Activated CD8-positive, alpha-beta memory T cell treated with anti-CD3 and anti-CD28 coated beads for 1 hour (primary cell): ENCODE measurements at places on chromosomes 11 and 22.

GRCh38 chr11:46437122-46437689 is 45.6 kb upstream of the CHRM4 start:
- no peak for DNase-seq

DNA sequence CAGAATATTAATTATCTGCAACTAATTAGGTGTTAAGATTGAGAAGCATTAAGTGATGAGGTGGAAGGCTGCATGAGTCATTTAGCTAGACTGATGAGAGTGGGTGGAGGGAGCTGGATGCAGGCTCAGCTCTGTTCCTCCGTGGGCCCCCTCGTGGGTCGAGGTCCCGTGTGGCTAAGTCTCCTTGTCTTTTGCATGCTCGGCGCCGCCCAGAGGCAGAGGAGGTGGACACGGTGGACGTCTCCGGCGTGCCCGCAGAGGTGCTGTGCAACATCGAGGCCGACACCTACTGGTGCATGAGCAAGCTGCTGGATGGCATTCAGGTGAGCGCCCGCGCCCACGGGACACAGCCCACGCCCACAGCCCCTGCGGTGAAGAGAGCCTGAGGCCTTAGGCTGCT is 211.6 kb downstream of the TBC1D22A start:
- DNase-seq: no peak

- no peak for DNase-seq
These were observed 4.5 kb downstream of the FOXR1 start for GRCh38 chr11:118975771-118976709.

- no peak for DNase-seq
These were observed 3.1 kb downstream of the DMC1 start for GRCh38 chr22:38566726-38567504.

- no peak for DNase-seq
These were observed 61.6 kb downstream of the TIMP3 start for GRCh38 chr22:32862936-32863661.

DNA sequence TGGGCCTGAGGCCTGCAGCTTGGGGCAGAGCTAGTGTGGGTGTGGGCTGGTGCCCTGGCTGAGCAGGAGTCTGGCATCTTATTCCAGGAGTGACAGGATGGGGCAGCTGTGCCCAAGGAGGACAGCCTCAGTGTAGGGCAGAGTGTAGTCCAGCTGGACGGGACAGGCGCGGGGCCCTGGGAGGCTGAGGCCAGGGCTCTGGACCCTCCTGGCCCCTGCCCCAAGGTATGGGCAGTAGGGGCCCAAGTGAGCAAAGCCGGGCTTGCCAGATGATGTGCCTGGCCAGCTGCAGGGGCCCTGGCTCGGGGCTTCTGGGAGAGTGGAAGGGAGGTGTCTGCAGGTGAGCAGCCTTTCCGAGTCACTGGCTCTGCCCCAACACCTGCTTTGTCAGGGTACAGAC is 1190.9 kb downstream of the BRD1 start:
- no peak for DNase-seq

DNA sequence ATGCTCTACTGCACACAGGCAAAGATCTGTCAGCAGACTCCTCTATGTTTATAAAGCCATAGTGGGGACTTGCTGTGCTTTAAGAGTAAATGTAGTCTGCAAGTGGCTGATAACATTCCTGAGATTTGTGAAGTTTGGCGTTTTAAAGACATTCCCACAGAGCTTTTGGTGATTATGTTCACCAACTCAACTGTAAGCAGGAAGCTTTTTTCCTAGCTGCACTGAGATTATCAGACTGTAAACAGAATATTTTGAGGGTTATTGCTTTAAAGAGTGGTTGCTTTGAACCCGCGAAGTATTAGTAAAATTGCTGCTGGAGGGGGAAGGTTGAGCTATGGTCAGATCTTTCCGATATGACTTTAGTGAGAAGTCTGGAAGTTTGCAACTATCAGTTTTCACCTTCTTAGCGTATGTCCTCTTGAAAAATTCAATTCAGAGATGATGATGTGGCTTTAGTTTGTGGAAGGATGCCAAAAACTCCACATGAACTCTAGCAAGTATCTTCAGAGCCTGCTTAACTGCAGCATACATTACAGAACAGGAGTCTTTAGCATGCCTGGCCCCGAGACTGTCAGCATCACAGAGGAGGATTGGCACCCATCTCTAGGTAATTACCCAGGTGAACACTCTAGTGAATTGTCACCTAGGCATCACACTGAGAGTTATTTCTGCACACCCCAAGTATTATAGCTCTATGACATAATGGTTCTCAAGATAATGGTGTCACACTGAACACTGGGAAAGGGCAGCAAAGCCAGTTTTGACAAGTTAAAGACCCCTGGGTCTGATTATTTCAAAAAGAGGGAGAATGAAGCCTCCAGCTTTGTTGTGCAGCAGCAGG is 89.9 kb downstream of the MTNR1B start:
- no peak for DNase-seq

DNA sequence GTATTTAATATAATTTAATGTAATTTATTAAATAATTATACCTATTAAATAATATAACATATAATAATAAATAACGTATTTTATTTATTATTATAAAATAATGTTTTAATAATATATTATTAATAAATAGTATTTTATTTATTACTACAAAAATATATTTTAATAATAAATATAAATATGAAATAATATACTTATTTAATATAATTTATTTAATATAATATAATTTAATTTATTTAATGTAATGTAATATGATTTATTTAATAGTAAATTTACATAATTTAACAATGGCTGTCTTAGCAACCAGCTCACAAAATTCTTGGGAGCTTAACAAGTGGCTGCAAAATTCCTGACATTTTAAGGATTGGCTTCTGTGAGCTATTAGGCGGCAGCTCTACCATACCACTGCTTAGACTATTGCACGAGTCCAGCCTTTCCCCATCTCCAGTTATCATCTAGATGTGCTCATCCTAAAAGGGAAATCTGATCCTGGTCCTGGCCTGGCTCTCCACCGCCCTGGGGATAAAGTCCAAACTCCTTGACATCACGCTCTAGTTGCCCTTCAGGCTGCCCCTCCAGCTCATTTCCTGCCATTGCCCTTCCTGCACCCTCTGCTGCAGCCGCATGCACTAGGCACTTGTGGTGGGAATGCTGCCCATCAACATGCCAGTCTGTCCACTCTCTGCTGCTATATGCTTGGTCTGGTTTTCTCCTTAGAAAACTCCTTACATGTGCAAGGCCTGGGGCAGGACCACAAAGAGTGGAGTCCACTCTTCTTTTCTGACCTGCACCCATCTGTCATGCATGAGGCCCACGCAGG is 9.8 kb downstream of the MMP20 start:
- no peak for DNase-seq

- no peak for DNase-seq
These were observed 9.2 kb downstream of the KCNC1 start for GRCh38 chr11:17743808-17744119.

DNA sequence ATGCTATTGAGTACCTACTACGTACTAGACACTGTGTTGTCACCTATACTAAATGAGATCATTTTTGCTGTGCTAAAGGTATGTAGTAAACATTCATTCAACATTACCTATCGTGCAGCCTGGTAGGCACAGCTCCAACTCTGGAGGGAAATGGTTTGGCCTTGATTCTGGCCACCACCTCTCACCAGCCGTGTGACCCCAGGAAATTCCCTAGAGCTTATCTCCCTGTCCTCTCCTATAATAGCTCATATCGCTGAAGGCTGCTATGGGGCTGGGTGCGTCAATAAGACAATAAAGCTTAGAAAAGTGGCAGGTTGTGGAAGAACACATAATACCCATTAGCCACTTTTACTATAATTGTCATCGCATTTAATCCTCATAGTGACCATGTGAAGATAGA is 107.5 kb downstream of the MYO18B start:
- DNase-seq: no peak

- DNase-seq: no peak
These were observed 571.7 kb downstream of the METTL15 start for GRCh38 chr11:28679795-28680468.

GRCh38 chr11:62459080-62459479 is 40.2 kb downstream of the SCGB1A1 start:
- DNase-seq: no peak

GRCh38 chr11:120293038-120293800 is 31.9 kb upstream of the TLCD5 start:
- DNase-seq: no peak

GRCh38 chr11:96145163-96145585 is 197.8 kb downstream of the MAML2 start:
- DNase-seq: no peak

GRCh38 chr11:11602011-11602410 is 19.8 kb downstream of the GALNT18 start:
- DNase-seq: no peak

- no peak for DNase-seq
These were observed 808.7 kb downstream of the KCNA4 start for GRCh38 chr11:29208117-29208516.

- no peak for DNase-seq
These were observed 911.1 kb downstream of the TBC1D22A start for GRCh38 chr22:47673557-47673956.

DNA sequence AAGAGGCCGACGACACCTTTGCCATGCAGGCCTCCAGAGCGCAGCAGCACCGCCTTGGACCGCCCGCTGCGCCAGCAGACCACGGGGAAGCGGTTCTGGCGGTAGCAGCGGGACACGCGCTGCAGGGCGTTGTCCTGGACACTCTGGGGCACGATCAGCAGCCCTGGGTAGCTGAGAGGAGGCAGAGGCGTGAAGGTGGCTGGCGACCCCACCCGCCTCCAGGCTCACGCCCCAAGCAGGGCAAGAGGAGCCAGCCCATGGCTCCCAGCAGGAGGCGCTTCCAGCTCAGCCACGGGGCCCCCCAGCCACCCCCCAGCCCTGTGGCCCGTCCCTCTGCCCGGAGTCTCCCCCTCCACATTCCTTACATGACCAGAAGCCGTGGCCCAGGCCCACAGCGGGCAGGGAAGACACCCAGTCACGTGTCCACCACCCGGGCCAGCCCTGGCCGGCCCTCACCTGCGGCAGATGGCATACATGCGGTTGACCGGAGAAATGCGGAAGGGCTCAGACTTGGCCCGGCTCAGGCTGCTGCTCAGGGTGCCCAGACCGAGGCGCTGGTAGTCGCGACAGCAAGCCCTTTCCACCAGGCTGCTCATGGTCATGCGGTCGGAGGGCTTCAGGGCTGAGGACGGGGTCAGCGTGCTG is 15.2 kb downstream of the SBF1 start:
- DNase-seq: no peak

DNA sequence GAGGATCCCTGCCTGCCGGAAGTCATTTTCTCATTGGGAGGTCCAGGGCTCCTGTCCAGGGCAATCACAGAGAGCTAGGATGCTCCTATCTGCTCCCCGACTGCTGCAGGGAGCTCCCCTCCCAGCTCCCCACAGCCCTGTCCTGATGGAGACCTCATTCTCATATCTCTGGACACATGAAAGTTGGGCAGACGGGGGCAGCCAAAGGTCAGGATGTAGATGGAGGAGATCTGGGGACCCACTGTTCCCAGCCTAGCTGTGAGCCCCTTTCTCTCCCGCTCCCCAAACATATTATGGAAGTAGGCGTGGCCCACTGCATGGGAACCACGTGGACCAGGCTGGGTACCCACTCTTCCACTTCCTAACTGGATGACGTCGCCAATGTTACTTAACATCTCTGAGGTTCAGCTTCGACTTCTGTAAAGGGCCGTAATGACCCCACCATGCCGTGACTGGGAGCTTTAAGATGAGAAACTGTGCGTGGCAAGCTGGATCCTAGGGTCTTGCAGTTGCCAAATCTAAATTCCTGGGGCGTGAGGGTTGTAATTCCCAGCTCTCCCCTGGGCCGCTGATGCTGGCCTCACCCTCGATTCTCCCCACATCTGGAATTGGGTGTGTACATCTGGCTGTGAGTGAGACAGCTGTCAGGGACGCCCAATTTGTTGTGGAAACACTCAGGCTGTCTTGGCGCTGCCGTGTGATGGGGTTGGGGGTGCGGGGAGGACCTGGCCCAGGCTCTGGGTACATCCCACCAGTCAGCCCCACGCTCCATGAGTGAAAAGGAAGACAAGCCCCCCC is 1.8 kb downstream of the CDC42EP2 start:
- no peak for DNase-seq

DNA sequence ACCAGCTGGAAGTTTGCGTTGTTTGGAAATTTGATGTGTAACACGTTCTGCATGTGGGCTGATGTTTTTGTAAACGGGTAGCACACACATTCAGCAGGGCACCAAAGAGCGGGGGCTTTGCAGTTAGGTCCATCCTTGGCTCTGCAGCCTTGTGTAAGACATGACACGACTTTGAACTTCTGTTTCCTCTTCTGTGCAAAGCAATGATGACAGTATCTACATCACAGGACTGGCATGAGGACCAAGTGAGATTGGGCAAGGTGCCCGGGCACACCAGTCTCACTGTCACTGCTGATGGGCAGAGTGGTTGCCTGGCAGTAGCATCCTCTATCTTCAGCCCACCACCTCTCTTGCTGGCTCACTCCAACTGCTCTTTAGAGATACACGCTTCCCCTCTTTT is 3.3 kb downstream of the TCN2 start:
- DNase-seq: no peak

DNA sequence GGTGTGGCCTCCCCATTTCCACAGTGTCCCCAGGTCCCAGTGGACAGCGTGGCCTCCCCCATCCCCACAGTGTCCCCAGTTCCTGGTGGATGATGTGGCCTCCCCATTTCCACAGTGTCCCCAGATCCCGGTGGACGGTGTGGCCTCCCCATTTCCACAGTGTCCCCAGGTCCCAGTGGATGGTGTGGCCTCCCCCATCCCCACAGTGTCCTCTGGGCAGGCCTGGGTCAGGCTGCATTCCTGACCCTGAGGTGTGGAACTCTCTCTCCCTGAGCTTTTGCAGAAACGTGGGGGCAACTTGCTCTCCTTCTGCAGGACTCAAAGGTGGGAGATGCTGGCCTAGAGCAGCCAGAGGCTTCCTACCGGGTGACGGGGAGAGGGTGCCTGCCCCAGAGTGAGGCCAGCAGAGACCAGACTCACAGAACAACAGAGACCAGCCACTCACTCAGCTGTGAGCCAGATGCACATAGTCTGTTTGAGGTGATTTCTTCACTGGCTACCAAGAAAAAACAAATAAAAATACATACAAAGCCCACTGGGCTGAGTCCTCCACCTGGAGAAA is 85.8 kb upstream of the FGF3 start:
- DNase-seq: no peak

GRCh38 chr11:107331728-107332127 is 125.9 kb downstream of the CWF19L2 start:
- no peak for DNase-seq

- DNase-seq: no peak
These were observed at the start of gene ELMOD1 for GRCh38 chr11:107590460-107591377. Gene ELMOD1, plus strand, starts transcription at chr11:107591147. Its CDS starts 27,043 bp downstream, at chr11:107618190.

DNA sequence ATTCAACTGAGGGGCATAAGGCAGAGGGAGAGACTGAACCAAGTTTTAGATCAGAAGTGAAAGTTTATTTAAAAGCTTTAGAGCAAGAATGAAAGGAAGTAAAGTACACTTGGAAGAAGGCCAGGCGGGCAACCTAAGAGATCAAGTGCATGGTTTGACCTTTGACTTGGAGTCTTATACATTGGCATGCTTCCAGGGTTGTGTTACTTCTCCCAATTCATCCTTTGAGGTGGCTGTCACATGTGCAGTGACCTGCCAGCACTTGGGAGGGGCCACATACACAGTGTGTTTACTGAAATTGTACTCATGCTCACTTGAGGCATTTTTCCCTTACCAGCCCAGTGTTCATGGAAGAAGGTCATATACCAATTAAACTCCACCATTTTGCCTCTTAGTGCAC is 30.4 kb downstream of the CYP2R1 start:
- no peak for DNase-seq
